ENCODE measurements at places on chromosomes 11 and 22.

DNA sequence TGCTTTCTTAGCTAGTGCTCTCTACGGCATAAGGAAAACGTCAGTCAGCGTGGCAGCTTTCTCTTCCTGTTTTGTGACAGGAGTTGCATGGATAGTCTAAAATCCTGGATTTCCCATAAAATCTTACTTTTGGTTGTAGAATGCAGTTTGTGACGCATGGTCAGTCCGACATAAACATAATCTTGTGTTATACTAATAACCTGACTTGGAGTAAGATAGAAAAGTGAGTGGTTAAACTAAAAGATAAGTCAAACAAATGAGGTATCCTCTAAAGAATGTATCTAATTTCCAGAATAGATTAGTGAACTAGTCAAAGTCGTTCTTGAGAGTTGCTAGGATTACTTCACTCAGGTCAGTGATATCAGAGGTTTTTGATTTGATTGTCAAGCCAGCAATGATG is 157.6 kb downstream of the PGR start:
- no peak for DNase-seq

DNA sequence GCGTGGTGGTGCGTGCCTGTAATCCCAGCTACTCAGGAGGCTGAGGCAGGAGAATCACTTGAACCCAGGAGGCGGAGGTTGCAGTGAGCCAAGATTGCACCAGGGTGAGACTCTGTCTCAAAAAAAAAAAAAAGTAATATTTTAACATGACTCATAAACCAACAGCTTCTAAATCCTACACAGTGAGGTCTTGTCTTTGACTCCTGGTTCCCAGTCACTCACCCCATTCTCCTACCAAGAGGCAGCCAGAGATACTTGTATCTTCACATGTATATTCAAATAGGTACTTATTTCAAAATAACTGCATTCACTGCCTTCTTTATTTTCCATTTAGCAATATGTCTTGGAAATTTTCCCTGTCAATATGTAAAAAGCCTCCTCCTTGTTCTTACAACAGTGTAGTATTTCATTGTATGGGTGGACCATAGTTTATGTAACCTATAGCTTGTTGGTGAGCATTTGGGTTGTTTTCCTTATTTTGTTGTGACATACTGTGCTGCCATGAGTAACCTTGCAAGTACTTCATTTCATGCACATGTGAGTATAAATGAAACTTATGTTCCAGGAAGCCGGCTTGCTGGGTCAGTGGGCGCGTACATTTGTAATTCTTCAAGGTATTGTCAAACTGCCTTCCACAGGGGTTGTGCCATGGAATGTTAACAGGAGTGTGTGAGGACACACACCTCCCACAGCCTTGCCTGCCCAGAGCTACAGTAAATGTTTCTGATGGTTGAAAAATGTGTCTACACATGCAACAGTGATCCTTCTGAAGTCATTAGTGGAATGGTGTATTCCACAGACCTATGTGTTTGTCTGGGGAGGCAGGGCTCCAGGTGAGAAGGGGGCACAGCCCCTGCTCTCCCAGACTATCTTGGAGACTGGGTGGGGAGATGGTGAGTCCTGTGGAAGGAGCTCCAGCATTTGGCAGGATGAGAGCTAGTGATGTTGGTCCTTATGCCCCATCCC is 47.9 kb downstream of the OSBP2 start:
- DNase-seq = no peak

DNA sequence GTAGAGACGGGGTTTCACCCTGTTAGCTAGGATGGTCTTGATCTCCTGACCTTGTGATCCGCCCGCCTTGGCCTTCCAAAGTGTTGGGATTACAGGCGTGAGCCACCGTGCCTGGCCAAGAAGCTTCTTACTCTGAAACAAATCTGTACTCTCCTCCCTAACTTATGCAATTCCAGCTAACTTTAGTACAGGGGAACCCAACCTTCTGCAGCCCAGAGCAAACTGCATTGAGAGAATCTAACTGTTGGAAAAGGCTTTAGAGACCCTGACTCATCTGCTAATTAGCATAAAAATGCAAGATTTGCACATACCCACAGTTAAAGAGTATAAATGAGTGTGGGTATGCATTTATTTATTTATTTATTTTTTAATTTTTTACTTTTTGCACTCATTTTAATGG is 64.8 kb downstream of the APOL5 start:
- DNase-seq = no peak

DNA sequence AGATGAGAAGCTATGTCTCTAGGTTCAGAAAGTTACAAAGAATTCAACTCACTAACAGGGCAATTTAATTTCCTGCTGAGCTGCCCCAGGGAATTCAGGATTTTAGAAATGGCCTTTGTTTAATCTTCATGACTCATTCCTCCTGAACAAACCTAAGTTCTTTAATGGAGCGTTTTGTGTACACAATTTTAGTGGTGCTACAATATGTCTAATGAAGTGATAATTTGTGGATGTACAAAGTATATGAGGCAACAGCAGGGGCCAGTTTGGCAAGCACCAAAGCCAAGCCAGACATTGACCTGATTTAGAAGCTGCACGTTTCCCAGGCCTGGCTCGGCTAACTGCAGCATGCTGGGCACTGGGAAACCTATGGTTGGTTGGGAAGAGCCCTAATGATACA is 34.4 kb upstream of the HEPHL1 start:
- DNase-seq = peak; percentile 25

DNA sequence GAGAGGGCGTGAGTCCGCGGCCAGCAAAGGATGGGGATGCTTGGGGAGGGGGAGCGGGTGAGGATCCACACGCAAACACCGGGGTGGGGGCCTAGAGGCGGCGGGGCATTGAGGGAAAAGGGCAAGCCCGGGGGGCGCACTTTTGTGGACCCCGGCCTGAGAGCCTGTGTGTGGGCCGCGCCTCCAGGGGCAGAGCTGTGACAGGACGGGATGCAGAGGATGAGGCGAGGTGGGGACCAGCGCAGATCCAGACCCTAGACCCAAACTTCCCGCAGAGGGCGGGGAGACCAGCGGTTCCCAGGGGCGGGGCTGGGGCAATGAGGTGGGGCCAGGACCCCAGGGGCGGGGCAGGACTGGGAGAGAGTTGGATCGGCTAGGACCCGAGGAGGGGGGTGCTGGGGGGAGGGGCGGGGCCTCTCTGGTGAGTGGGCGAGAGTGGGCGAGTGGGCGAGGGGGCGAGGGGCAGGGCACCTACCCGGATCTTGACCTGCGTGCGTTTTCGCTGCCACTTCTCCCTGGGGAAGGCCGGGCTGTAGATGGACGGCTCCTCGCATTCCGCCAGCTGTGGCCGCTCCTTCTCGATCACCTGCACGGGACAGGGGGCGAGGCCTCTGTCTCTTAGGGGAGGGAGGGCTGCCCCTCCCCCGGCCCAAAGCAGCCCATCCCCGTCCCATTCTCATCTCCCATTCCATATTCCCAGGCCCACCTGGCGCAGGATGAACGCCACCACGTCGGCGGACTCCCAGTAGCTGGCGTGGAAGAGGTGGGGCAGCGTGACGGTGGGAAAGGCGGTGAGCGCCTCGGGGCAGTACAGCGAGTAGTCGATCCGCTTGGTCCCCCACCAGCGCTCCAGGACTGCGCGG is 10.6 kb downstream of the PITPNM1 start:
- DNase-seq = no peak

GRCh38 chr11:65557280-65558001 is 718 bp downstream of the LTBP3 start:
- no peak for DNase-seq

- no peak for DNase-seq
Measured at GRCh38 chr22:46042786-46043185, 65.8 kb upstream of the WNT7B start.

GRCh38 chr11:91248199-91248807 is 976.3 kb upstream of the FAT3 start:
- peak; percentile 1 for DNase-seq

- DNase-seq = no peak
Measured at GRCh38 chr11:72759468-72759985, 7.3 kb upstream of the ARAP1 start.

DNA sequence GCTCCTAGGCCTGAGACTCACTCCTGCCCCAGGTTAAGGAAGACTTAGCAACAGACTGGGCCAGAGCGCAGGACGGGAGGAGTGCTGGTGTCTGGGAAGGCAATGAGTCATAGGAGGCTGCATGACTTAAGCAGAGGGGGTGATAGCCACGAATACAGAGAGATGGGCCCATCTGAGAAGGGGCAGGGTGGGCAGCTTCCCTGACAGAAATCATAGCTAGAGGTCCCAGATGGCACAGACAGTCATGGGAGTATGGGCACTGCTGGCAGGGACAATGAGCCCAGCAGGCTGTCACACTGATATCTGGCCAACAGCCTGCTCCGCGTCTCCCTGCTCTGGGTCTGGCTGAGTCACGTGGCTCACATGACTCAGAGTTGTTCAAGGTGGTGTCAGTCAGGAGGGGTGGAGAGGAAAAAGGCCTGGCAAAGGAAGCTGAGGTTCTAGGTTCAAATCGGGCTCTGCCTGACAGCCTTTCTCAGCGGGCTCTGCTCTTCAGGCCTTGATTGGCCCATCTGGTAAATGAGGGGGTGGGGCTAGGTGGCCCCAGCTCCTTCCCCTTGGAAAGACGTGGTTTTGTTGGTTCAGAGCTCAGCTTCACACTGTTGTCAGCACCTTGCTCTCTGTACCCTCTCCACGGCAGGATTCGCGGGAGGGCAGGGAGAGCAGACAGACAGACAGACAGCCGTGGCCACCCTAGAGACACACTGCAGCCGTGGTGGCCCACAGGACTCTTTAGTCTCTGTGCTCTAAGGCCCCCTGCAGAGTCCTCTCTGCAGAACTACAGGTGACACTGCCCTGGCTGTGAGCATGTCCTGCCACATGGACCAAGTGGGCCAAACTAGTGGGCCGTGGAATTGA is 47.8 kb downstream of the DBX1 start:
- peak; percentile 94 for DNase-seq

- no peak for DNase-seq
Measured at GRCh38 chr11:11056749-11057471, 199.1 kb upstream of the ZBED5 start.

DNA sequence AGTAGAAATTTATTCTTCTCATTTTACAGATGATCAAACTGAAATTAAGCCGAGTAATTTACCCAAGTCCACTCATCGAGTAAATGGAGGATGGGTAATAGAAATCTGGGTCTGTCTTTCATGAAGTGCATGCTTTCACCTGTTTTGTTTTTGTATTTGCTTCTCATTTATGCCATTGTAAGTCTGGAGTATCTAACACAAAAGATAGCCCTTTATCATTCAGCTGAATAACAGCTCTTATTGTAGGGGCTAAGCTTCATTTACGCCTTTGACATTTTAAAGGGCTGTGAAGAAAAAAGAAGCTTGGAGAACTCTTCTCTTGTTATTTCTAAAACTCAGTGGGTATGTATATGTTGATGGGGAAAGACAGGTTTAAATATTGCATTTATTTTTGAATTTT is 1196.2 kb upstream of the TENM4 start:
- no peak for DNase-seq

DNA sequence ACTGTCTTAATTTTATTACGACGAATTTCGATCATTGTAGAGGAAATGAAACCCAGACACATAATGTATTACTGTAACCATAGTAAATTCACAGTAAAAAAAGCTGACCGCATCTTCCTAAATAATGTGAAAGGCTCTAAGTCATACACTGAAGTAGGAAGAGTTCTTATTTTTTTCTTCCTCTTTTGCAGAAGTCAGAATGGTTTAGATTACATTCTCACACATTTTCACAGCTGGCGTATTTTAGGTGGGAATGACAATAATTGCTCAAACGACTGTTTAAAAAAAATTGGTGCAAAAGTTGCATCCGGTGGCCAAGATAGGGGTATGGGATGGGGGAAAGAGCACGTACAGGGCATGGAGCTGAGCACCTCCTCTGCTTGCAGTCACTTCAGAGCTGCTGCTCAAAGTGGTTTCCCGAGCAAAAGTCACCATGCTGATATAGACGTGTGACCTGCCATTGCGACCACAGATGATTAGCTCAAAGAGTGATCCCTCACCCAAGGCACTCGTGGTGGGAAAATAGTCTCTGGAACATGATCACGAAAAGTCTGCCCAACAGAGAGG is 35.3 kb downstream of the MMP13 start:
- DNase-seq = no peak

DNA sequence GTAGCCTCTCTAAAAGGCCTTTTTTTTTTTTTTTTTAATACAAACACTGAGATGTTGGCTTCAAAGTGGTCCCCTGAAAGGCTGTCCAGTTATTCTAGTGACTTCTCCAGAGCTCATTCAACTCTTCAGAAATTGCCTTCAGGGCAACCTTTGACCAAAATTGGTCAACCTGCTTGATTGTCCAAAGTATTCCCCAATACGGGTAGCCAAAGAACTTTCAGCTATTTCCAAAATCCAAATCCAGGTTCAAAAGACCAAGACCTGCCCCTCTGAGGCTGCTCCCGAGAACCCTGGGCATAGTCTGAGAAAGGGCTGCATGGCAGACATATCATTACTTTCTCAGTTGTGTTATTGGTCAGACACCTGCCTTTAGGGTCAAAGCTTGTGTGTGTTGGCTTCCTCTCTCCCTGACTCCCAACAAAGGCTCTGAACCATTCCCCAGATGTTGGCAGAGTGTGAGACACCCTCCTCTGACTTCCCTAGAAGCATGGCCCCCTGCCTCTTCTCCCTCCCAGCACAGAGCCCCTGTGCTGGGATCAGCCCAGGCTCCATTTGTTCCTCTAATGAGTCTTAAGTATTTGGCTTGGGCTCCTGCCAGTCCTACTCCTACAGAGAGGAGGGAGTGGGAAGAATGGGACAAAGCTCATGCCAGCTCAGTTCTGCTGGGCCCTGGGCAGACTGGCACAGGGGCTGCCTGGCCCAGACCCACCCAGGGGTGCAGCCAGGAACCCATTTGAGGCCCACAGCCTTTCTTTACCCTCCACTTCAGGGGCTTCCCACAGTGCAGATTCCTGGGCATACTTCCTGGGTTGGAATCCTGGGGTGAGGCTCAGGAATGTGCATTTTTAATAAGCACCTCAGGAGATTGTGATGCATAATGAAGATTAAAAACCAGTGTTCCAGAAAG is 30.3 kb downstream of the TNKS1BP1 start:
- no peak for DNase-seq

DNA sequence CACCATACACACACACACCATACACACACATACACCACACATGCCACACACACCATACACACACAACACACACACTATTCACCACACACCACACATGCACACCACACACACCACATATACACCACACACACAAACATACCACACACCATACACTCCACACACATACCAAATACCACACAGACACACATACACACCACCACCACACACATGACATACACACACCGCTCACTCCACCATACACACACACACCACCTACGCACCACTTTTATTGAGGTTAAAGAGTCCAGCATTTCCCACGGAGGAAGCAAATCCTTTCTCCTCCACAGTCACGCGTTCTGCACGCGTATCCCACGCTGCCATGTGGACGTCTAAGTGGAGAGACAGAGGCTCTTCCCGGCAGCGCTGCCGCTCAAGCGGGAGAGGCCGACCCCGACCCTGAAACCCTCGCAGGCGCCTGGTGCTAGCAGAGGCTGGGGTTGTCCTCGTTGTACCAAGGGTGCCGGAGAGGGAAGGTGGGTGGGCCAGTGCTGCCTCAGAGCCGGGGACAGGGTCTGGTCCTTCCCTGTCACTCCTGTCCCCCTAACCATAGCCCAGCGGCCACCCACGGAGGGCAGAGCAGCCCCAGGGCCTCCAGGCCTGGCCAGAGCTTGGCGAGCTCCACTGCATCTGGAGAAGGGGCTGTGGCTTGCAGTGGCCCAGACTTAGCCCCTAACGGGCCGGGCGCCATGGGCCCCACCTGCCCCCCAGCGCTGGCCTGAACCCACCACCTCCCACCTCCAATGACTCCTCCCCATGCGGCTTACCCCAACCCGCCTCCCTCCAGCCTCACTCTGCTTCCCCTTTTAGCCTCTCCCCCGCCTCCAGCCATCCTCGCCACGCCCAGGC is 1495.0 kb downstream of the BRD1 start:
- no peak for DNase-seq

All from kidney epithelial cell (primary cell).